RPMI8226 (cell line): ENCODE measurements at places on chromosomes 6 and 20.
A peak's percentile ranks its signal among the peaks of the same experiment; 100 is the strongest.

DNA sequence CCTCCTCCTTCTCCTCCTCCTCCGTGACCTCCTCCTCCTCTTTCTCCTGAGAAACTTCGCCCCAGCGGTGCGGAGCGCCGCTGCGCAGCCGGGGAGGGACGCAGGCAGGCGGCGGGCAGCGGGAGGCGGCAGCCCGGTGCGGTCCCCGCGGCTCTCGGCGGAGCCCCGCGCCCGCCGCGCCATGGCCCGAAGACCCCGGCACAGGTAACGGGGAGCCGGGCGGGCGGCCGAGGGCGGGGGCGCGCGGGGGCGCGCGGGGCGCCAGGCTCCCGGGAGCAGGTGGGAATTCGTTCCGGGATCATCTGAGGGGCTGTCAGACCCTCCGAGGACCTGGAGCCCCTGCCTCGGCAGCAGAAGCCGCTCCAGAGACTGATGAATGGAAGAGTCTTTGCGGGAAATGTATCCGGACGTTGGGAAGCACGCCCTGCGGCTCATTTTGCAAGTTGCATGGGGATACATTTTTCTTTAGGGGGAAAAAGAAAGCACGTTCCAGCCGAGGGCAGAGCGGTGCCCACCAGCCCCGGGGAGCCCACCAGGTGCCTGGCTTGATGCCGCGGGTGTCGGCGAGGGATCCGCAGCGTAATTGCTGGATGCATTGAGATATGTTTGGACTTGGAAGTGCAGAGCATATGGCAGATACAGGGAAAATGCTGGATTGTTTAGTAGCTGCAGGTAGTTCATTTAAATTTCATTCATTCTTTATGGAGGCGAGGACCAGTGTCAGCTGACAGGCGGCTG lies 394 bp downstream of the MYB start:
- peak; percentile 8 for DNase-seq

DNA sequence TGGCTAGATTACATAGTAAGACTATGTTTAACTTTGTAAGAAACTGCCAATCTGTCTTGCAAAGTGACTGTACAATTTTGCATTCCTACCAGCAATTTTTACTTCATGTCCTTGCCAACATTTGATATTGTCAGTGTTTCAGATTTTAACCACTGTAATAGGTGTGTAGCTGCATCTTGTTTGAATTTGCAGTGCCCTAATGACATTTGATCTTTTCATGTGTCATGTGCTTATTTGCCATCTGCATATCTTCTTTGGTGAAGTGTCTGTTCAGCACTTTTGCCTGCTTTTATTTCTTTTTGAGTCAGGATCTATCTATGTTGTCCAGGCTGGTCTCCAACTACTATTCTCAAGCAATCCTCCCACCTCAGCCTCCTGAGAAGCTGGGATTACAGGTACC lies 2.4 kb upstream of the PRPH2 start:
- DNase-seq, result no peak

GRCh38 chr6:64920257-64920656 lies 786.8 kb downstream of the EYS start:
- no peak for DNase-seq

DNA sequence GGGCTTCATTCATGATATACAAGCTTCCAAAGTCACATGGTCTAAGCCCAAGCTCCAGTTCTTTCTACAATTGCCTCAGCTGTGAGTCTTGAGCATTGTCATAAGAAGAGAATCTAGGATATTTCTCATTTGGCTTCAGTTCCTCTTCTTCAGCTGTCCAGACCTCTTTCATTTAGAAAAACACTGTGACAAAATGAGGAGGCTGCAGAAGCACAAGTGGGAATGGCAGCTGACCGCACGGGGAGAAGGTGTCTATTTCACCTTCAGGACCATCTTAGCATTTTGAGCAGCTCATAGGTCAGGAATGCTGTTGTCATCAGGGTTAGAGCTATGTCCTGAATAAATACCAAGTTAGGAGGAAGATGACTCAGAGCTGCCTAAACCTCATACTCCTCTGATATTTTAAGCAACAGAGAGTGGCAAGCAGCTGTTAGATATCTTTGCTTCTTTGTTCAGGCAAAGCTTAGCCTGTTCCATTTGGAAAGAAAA lies 390.1 kb upstream of the CITED2 start:
- DNase-seq, result peak; percentile 73

GRCh38 chr6:135568379-135568778 lies 70.8 kb upstream of the AHI1 start:
- DNase-seq, result no peak

DNA sequence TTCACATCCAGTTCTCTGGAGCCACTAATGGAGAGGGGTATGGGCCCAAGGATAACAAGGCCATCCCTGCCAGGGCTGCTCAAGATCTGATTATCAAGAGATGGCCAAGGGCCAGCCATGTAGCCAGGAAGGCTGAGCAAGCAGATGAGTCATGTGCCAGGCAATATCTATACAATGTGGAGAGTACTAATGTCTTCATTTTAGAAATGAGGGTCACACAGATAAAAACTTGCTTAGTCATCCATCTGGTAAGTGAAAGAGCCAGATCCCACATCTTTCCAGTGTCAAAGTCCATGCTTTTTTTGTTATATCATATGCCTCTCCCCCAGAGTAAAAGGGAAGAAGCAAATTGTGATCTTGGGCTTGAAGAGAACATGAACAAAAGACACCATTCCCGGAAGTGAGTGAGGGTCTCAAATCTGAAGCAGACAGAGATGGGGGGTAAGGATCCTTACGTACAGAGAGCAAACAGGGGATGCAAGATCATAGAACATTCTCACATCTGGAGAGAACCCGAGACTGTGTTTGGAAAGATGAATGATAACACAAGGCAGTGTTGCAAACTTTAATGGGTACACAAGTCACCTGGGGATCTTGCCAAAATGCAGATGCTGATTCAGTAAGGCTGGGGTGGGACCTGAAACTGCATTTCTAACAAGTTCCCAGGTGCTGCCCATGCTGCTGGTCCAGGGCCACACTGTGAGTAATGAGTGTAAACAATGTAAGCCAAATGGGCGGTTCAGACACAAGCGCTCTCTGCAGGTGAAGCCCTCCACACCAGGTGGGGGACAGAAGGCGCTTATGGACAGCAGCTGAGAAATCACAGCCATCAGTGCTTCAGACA lies 20.0 kb upstream of the GSTA3 start:
- peak; percentile 96 for DNase-seq

DNA sequence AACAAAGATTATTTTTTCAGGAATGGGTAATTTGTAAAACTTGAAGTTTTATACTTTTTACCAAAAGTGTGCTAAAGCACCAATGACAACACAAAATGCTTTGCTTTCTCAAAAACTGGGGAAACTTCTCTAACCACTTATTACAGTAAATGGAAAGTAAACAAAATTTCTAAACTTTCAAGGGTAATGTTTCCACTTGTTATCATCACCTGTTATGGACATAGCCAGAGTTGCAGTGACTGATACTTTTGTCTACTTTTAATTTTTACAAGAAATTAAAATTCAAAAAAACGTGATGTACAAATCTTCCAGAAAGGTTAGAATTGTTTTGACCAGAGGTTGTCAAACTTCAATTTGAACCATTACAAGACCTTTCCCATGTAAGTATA lies 99.9 kb downstream of the JAG1 start:
- DNase-seq, result no peak

DNA sequence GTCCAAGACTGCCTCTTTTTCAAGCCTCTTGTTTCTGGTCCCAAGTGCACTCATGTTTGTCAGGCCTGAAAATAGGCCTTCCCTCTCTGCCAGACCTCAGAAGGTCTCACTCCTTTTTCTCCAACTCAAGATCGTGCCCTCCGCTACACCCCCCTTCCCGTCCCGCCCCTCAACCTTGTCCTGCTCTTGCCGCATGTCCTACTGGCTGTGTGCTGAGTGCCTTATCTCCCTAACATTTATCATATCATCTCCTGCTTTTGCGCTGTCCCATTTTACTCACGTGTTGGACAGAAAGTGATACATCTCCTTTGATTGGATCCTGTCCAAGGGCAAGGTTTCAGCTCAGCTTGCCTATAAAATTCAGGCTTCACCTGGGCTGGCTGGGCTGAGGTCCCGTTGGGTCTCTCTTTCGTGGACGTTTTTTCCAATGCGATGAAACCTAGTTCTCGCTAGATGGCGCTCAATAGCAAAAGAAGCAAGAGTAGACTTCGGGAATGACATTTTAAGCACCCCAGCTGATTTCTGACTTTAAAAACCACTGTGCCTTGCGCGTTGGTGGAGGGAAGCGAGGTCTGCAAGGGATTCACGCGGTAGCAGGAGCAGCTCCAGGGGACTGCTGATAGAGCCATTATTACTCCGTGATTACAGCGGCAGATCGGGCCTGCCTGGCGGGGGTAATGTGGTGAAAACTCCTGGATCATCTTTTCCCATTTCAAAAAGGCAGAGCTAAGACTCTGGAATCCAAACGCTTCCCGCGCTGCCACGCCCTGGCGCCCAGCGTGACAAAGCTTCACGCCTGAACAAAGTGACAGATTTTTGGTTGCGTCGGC lies 137.6 kb downstream of the IMPG1 start:
- peak; percentile 69 for DNase-seq

- no peak for DNase-seq
These were observed at the start of gene TRIM15 for GRCh38 chr6:30163090-30163917. Gene TRIM15 (plus strand): TSS chr6:30163546. CDS start chr6:30163685, 139 bp downstream.

DNA sequence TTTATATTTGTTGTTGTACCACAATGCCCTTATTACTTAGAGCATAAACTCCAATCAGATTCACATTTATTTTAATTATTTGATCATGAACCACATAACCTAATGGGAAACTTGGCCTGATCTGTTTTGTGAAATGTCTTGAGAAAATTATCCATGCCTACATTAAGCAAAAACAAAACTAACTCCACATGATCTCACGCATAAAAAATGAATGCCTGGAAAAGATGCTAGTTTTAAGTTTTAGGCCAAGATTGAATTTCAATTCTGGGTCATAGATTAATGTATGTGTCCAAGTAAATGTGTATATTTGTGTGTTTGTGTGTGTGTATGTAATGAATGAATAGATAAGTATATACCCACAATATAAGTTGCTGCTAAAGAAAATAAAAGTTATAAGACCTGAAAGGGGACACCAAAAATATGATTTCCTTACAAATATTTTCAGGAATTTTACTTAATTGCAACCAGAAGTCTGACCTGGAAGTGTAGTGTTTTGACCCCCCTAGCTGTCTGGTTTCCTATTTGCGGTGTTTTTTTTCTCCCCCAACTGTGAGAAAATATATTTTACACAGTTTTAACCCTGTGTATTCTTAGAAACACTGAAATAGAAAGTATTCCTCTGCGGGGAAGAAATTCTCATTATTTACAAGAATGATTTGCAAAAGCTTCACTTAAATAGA lies 97.2 kb downstream of the JAG1 start:
- DNase-seq, result no peak

- DNase-seq, result peak; percentile 97
These were observed 129.9 kb downstream of the HFE start for GRCh38 chr6:26216886-26217713.

- DNase-seq, result no peak
These were observed 46.1 kb downstream of the SYNJ2 start for GRCh38 chr6:158027590-158028285.

DNA sequence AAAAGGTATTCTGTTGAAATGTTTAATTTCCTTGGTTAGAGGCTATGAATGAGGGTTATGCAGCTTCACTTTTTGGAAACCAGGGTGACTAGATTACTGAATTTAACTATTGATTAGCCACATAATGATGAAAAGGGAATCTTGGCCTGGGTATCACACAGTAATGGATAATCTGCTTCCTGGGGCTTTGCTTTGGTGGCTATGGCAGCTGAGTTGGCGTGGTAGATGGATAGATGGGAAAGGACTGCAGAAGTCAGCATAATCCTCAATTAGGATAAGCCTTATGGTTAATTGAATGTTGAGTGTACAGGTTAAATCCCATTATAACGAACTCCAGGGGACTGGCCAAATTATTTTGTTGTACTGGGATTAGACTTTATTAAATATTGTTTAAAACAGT lies 5.2 kb downstream of the NCOA3 start:
- DNase-seq, result no peak

DNA sequence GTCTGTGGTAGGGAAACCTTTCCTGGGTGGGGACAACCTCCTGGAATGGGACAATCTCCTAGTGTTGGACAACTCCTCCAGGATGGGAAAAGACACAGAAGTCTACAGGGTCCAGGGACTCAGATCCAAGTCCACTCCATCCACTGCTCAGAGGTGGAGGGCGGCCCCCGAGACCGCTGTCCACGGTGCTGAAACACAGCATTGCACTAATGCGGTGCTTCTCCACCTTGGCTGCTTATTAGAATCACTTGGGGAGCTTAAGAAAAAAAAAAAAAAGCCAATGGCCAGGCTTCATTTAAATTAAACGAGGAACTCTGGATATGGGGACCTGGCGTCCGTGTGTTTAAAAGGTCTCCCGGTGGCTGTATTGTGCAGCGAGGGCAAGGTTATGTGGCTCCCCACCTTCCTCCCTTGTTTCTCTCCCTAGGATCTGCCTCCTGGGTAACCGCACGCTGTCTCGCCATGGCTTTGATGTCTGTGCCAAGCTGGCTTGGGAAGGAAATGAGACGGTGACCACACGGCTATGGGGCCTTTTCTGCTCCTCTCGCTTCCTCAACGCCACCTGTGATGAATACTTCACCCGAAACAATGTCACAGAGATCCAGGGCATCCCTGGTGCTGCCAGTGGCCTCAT lies 12.0 kb downstream of the SLC12A5 start:
- DNase-seq, result peak; percentile 74

GRCh38 chr20:17833036-17833674 lies 133.4 kb downstream of the BANF2 start:
- DNase-seq, result no peak

DNA sequence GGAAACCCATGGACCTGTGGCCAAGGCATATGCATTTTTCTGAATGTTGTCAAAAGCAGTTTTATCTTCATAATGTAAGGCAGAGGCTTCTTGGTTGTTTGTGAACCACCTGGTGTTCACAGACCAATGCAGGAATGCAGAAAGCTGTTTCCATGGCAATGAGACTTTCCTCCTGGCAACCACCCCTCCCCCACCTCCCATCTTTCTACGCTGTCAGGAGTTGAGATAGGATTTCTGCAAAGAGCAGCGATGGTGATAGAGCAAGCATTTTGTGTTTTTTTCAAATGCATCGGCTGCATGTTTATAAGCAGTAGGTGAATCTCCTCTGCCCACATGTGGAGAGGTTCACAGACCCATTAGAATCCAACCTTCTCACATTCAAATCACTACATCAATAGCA lies 114.1 kb upstream of the SMLR1 start:
- DNase-seq, result no peak

DNA sequence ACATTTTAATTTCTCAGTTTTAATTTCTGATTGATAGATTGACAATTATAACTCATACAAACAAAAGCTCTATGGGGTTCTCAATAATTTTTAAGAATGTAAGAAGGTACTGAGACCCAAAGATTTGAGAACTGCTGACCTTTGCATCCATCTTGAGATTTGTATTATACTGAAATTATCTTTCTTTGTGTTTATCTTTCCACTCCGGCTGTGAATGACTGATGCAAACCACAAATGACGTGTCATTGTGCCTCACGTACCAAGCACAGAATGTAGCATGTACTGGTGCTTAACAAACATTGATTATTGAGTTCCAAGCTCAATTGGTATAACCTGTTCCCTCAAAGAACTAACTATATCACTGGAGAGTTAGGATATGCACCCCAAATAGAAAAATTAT lies 152.1 kb upstream of the SMLR1 start:
- no peak for DNase-seq
